AG04449 (cell line): ENCODE measurements at places on chromosomes 3 and 15.

DNA sequence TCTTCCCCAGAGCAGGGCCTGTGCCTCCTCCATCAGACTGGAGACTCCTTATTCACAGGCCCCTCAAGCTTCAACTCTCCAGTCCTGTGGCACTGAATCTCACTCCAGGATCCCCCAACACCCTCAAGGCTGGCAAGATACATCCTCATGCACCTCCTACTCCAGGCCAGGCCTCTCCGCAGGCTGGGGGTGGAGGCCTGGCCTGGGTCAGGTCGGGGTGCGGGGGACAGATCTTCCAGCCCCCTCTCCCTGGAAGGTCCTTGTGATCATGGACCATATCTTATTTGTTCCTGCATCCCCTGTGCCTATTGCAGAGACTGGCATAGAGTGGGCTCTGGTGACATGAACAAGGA is 147.3 kb downstream of the SMAD6 start:
- no peak for DNase-seq

DNA sequence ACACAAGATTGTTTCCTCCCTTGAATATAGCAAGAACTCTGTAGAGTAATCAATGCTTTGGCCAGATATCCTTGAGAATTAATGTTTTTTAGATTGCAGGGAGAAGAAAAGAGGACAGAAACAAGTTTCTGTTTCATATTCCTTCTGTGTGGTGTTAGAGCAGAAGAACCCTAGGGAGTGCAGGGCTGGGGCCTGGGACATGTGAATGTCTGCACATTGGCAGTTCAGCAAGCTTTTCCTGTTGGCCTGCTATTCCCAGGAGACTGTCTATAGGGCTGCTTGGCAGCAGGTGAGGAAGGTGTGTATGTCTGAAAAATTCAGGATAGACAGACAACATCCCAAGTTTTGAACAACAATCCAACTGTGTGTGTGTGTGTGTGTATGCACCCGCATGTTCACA is 13.6 kb upstream of the CNBP start:
- DNase-seq = no peak

DNA sequence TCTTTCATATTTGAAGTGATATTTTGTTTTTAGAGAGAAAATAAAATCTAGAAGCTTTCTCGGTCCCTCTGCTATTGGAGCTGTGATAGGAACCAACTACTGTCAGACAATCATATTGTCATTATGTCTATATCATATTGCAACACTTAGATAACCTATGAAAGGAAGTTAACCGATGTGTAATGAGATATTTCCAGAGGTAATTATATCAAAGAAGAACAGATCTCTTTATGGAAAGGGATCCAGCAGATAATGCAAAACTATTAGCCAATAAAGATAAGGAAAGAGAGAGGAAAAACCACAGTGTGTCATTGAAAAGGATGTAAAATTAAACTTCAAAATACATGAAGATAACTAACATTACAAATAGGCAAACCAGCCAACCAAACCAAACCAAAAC is 529.1 kb upstream of the CCDC54 start:
- DNase-seq = no peak

- DNase-seq = no peak
Measured at GRCh38 chr15:40045572-40046217, 6.7 kb upstream of the SRP14 start.

- DNase-seq = no peak
Measured at GRCh38 chr15:72599855-72600464, 54.5 kb upstream of the GOLGA6B start.
